HuH-7.5 (cell line): ENCODE measurements at places on chromosomes 5 and 9.

DNA sequence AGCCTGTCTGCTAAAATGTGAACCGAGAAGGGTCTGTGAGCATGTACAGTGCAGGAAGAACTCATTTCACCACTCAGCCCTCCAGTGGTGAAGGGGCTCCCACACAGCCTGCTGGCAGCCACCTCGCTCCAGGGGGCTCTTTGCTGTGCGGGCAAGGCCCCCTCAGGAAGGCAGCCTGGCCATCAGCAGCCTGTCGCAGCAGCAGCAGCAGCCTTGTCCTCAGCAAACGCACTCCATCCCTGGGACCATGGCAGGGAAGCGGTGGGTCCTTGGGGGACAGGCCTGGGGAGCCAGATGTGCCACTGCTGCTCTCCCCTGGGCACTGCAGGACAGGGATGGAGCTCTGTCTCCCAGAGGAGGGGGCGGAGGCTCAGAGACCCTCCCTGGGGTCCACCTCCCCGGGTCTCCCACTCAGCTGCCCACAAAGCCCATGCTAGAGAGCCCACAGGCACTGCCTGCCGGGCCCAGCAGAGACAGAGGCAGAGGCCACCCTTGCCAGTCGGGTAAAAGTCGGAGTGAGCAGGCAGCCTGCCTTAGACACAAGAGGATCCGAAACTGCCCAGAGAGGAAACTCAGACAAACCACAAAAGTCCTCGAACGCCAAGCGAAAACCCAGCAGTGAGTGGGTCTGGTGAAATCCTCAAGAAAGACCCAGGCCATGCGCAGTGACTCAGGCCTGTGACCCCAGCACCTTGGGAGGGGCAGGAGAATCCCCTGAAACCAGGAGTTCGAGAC is 8.0 kb downstream of the BRD3 start:
- no peak for DNase-seq

DNA sequence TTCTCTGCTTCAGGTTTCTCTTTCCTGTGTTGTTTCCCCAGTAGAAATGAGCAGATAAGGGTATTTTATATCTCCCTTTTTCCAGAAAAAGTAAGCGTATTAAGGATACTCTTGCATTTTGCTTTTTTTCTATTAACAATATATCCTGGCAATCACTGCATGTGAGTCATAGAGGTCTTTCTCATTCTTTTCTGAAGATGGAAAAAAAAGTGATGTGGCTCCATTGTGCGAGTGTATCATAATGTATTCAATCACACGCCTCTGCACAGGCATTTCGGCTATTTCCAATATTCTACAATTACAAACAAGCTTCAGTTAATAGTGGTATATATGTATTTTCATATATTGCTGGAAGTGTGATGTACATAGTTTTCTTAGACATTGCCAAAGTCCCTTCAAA is 155.9 kb downstream of the MED27 start:
- no peak for DNase-seq

DNA sequence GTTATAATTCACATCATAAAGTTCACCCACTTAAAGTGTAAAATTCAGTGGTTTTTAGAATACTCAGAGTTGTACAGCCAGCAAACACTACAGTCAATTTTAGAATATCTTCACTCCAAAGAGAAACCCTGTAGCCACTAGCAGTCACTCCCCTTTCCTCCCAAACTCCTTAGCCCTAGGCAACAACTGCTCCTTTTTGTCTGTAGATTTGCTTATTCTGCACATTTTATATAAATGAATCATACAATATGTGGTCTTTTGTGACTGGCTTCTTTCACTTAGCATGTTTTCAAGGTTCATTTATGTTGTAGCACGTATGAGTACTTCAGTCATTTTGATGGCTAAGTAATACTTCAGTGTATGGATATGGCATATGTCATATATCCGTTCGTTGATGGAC is 38.7 kb downstream of the TGFBR1 start:
- DNase-seq = no peak

DNA sequence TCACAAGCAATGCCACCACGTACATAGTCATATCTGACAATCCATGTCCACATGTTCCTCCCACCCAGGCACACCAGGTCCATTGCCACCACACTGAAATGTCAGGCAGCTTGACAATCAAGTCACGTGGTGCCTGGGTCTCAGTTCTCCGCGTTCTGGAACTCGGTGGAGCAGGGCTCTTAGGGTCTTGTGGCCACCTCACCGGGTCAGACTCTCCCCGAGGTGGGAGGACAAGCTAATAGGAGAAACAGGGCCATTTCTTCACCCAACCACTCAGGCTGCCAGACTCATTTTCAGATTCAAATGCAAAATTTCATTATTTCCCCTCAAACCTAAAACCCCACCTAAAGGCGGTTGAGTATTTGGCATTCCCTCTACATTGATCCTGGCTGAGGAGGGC is 200.5 kb upstream of the GAS1 start:
- DNase-seq = no peak

DNA sequence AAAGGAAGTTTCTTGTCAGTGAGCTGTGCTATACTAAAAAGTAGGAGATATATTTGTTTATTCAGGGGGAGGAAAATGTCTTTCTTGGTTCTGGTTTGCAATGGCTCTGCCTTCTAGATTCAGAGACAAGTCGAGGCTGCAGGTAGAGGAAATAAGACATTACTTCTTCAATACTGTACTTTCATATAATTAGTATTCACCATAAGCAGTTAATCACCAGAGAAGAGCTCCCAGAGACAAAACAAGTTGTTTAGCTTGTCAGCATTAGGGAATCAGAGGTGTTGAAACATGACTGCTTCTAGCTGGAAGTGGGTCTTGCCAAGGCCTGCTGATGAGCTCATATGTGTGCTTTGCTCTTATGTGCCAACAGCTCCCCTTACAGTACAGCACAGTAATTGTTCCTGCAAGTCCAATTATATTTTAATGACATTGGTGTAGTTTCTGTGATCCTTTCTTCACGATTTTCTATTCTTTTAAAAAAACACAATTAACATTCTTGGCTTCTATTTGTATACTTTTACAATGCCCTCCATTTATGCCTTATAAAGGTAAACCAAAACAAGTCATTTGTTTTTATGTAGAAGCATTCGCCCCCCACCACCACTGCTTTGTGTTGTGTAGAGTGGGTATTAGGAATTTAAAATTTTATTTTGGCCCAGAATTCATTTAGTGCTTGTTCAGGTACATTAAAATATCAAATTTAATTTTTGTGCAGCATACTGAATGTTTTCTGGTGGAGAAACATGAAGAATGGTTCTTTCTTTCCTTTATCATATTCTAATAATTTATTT is 112.2 kb downstream of the RPS23 start:
- DNase-seq = peak; percentile 20

DNA sequence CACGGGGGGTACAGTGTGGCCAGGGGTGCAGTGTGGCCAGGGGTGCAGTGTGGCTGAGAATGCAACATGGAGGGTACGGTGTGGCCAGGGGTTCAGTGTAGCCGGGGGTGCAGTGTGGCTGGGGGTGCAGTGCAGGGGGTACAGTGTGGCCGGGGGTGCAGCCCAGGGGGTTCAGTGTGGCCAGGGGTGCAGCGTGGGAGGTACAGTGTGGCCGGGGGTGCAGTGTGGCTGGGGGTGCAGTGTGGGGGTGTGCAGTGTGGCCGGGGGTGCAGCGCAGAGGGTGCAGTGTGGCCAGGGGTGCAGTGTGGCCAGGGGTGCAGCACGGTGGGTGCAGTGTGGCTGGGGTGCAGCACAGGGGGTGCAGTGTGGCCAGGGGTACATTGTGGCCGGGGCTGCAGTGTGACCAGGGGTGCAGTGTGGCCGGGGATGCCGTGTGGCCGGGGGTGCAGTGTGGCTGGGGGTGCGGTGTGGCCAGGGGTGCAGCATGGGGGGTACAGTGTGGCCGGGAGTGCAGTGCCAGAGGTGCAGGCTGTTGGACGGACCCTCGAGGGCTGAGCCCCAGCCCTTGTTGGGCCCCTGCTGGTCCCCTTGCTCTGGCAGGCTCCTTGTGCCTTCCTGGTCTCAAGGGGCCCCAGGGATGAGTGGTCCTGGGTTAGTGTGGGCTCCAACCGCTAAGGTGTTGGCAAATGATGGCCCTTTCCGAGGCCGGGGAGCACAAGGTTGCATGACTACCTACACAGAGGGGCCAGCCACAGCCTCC is 17.9 kb downstream of the TPPP start:
- DNase-seq = no peak

DNA sequence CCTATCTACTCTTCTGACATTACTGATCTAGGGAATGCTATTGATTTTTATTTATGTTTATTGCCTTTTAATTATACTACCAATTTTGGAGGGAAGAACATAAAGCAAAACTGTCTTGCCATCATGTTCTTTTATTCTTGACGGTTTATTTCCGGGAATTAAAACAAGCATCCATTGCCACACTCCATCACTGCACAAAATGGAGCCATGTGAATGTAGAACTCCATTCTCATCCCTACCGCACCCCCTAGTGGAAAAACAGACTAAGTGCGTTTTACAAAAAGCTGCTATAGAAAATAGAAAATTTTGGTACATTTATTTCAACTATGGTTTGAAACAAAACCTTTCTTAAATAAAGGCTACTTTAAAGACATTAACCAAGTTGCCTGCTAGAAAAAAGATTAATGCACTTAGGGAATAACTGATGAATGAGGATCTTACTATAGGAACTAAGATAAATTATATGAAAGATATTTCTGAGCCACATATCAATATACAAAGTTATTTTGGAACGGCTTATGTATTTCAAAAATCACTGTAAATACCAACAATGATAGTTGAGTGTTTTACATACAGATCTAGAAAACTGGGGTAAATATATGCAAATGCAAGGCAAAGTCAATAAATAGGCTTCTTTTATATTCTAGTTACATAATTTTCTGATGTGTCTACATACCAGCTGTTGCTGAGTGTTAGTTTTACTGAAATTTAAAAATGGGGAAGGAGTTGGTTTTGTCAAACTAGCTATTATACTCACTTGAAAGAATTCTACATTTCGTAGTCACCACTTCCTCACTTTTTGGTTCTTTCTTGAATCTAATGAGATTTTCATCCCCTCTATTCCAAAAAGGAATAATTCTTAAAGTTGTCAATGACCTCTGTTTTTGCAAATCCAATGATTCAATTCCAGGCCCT is 26.5 kb downstream of the OXCT1 start:
- no peak for DNase-seq

DNA sequence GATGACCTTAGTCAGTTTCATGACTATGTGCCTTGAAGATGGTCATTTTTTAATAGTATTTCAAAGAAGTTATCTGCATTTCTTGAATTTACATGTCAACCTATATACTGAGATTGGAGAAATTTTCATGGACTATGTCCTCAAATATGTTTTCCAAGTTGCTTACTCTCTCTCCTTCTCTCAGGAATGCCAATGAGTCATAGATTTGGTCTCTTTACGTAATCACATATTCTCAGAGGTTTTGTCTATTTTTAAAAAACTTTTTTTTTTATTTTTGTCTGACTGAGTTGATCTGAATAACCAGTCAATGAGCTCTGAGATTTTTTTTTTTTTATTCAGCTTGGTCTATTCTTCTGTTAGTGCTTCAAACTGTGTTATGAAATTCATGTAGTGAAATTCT is 374.7 kb upstream of the GRIN3A start:
- DNase-seq = no peak

DNA sequence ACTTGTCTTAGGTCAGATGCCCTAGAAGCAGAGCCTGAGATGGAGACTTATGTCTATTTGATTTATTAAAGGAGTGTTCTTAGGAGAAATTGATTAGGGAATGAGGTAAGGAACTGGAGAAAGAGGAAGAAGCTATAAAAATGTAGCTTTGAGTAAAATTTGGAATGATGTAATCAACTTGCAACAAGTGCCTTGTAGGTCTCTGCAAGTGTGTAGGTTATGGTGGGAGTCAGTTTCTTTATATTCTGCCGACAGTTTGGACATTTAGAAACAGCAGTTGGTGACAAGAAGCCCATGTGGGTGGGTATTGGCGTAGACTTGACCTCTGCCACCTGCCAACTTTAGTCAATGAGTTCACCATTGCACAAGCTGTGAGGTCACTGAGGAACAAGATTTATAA is 986.5 kb downstream of the CDH18 start:
- DNase-seq = no peak

GRCh38 chr9:110050925-110051355 is 157.0 kb downstream of the C9orf152 start:
- DNase-seq = no peak

DNA sequence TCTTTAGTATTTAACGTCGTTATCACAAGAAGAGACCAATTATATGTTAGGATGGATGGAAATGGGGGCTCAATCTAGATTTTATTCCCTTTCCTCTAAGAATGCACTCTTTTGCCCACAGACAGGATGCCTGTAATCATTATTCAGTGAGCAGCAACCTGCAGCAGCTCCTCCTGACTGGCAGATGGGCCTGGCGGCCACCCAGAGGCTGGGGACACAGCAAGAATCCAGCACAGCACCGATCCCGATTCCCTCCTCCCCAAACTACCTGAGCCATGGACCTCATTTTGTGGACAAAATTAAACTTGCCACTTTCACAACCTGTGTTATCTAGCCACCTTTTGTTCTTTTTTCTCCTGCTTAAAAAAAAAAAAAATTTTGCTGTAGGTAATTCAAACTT is 101.0 kb downstream of the USP20 start:
- no peak for DNase-seq
